ENCODE measurements at places on chromosomes 2 and 18. TPM values are rescaled to one million over a fixed set of nuclear protein-coding genes. Genes with fewer than 3 reads are reported as not detected.

DNA sequence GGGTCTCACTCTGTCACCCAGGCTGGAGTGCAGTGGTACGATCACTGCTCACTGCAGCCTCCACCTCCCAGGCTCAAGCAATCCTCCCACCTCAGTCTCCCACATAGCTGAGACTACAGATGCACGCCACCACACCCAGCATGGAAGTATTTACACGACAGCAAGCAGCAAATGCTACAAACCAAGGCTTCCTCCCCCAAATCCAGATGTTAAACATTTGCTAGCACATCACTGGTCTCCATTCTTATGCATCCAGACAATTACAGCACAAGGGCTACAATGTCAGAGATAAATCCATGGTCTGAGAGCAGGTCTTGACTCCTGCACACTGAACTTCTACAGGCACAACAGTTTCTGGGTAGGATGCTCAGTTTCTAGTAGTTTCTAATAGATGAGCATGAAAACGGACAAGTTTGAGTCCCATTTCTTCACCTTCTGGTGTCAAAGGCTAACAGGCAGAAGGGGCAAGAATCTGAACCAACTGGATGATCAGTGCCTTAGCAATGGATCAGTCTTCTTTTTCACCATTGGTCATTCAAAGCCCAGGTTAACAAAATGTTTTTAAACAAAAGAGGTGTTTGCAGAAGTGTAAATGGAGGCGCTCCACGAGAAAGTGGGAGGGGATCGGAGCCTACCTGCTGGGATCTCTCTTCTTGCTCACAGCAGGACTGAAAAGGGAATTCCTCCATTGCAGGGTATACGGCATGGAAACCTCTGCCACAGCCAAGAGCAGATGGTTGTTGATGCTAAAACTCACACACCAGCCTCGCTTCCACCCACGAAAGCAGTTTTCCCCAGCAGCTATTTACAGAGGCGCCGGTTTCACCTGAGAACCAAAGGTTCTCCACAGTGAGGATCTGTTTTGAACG lies 135.0 kb upstream of the ARL4C start:
- H3K27ac ChIP-seq, result peak overlapping the region; percentile 90
- no peak overlapping the region for H3K4me3 ChIP-seq
- no peaks in the 10 kb centered on the region for H3K27me3 ChIP-seq
- H3K36me3 ChIP-seq, result no peaks in the 10 kb centered on the region
- no peak for DNase-seq

The SLC16A14 gene
- total RNA-seq, result 3.2 TPM

DNA sequence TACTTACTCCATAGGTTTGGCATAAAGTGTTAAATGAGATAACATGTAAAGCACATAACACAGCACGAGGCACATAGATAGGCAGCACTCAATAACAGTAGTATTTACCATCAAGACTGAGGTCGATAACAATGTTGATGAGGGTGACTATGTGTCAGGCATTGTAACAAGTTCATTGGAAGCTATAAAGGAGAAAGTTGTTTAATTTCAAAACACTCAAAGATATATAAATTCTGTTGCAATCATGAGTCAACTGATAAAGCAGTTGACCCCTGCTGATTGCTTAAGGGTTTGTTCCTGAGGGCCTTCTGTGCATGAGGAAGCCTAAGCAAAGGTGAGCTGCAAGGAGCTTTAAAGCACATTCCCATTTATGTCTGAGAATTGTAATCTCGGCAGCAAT lies 760.5 kb downstream of the SATB2 start:
- no peak overlapping the region for H3K27ac ChIP-seq
- H3K4me1 ChIP-seq, result no peaks in the 10 kb centered on the region
- H3K27me3 ChIP-seq, result no peaks in the 10 kb centered on the region
- H3K4me3 ChIP-seq, result no peak overlapping the region

GRCh38 chr2:191804766-191805165 lies 42.1 kb downstream of the CAVIN2 start:
- H3K27ac ChIP-seq, result no peak overlapping the region
- H3K4me1 ChIP-seq, result no peaks in the 10 kb centered on the region
- H3K27me3 ChIP-seq, result no peaks in the 10 kb centered on the region
- H3K36me3 ChIP-seq, result no peaks in the 10 kb centered on the region

- H3K4me3 ChIP-seq, result no peak overlapping the region
- H3K36me3 ChIP-seq, result no peaks in the 10 kb centered on the region
- H3K27me3 ChIP-seq, result no peaks in the 10 kb centered on the region
Measured at GRCh38 chr2:128643221-128644065, 324.8 kb upstream of the HS6ST1 start.

DNA sequence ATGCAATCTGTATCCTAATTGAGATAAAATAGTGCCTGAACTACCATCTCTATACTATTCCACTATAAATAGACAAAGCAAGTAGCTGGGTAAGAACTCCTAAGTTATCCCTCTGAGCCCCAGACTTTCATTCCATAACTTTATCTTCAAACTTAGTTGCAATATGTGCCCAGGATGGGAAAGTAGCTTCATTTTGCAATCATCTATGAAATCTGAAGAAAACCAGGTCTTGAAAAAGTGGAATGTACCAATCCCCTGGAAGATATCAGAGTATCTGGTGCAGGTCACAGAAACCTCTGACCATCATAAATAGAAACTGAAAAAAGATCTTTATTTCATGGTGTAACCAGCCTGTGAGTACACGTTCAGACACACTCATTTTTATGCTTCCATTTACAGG lies 78.1 kb upstream of the TMEM178A start:
- no peaks in the 10 kb centered on the region for H3K36me3 ChIP-seq
- no peak for DNase-seq
- no peak overlapping the region for H3K4me3 ChIP-seq
- H3K4me1 ChIP-seq, result no peaks in the 10 kb centered on the region
- no peaks in the 10 kb centered on the region for H3K27me3 ChIP-seq

The NEUROD1 gene
- not detected for total RNA-seq

GRCh38 chr2:101089942-101090799 lies 61.0 kb downstream of the TBC1D8 start:
- no peaks in the 10 kb centered on the region for H3K27me3 ChIP-seq
- no peak overlapping the region for H3K27ac ChIP-seq
- no peaks in the 10 kb centered on the region for H3K4me1 ChIP-seq
- DNase-seq, result no peak
- H3K36me3 ChIP-seq, result no peaks in the 10 kb centered on the region
- H3K4me3 ChIP-seq, result no peak overlapping the region

- DNase-seq, result peak; percentile 70
- peaks cover 22% of the 10 kb centered on the region for H3K4me1 ChIP-seq
- no peak overlapping the region for H3K27ac ChIP-seq
Measured at GRCh38 chr2:219119422-219120043, 41.1 kb downstream of the NHEJ1 start.

- no peak overlapping the region for H3K27ac ChIP-seq
- no peaks in the 10 kb centered on the region for H3K27me3 ChIP-seq
- no peaks in the 10 kb centered on the region for H3K36me3 ChIP-seq
- no peak for DNase-seq
Measured at GRCh38 chr2:201994973-201995638, 38.5 kb upstream of the FZD7 start.

The FOXD4L1 gene
- total RNA-seq, result not detected

DNA sequence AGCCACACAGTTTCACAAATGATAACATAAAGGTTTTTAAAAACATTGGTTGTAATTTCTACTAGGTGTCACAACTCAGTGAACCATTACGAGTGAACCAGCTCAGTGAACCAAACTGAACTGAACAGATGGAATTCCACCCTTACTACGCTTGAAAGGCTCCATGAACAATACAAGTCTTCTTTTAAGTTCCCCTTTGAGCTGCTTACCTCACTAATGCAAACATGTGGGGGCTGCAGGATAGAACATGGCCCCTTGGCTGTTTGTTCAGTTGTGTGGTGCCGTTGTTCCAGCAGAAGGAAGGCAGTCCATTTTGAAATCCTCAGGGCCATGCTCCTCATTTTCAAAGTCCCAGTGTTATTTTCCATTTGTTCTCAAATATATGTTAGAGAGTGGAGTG lies 30.7 kb upstream of the KLHL14 start:
- H3K27me3 ChIP-seq, result no peaks in the 10 kb centered on the region
- no peaks in the 10 kb centered on the region for H3K36me3 ChIP-seq
- no peak overlapping the region for H3K27ac ChIP-seq
- DNase-seq, result no peak
- H3K4me1 ChIP-seq, result no peaks in the 10 kb centered on the region

GRCh38 chr2:233178994-233179847 lies 72.3 kb upstream of the ATG16L1 start:
- H3K27me3 ChIP-seq, result no peaks in the 10 kb centered on the region
- H3K4me1 ChIP-seq, result no peaks in the 10 kb centered on the region
- H3K27ac ChIP-seq, result no peak overlapping the region
- no peak overlapping the region for H3K4me3 ChIP-seq

GRCh38 chr2:105571445-105571987 lies 172.7 kb upstream of the FHL2 start:
- no peak for DNase-seq
- H3K4me3 ChIP-seq, result no peak overlapping the region
- H3K27ac ChIP-seq, result no peak overlapping the region
- H3K27me3 ChIP-seq, result no peaks in the 10 kb centered on the region

GRCh38 chr2:99398303-99398702 lies 61.1 kb downstream of the EIF5B start:
- no peaks in the 10 kb centered on the region for H3K36me3 ChIP-seq
- no peak for DNase-seq
- H3K27ac ChIP-seq, result no peak overlapping the region
- H3K4me3 ChIP-seq, result no peak overlapping the region
- H3K27me3 ChIP-seq, result no peaks in the 10 kb centered on the region
- no peaks in the 10 kb centered on the region for H3K4me1 ChIP-seq

The SPATA3 gene
- total RNA-seq, result not detected
